Myometrial cell (primary cell): ENCODE measurements at places on chromosomes 1 and 21. TPM values are rescaled to one million over a fixed set of nuclear protein-coding genes. Genes with fewer than 3 reads are reported as not detected.

The SIK1 gene
- total RNA-seq = 0.53 TPM in 1 of 2 replicates, not detected in the other

The SYT11 gene
- total RNA-seq = 17.0 and 19.3 TPM in 2 replicates

The SAMD11 gene
- total RNA-seq = 3.2 and 8.2 TPM in 2 replicates

The OR10J1 gene
- not detected in 2 replicates for total RNA-seq

The SPATA1 gene
- total RNA-seq = not detected in 2 replicates

The CHI3L1 gene
- 1.4 TPM in 1 of 2 replicates, not detected in the other for total RNA-seq

The FCER1G gene
- total RNA-seq = not detected in 2 replicates

The NRIP1 gene
- 24.8 and 27.3 TPM in 2 replicates for total RNA-seq

The RXFP4 gene
- total RNA-seq = not detected in 2 replicates

The OR2T35 gene
- not detected in 2 replicates for total RNA-seq

The CD48 gene
- total RNA-seq = not detected in 2 replicates

The OR2T33 gene
- total RNA-seq = not detected in 2 replicates

The CELA3A gene
- not detected in 2 replicates for total RNA-seq

The FOXD3 gene
- not detected in 2 replicates for total RNA-seq

The LENEP gene
- total RNA-seq = not detected in 2 replicates

The UTS2 gene
- total RNA-seq = not detected in 2 replicates

The RGS13 gene
- not detected in 2 replicates for total RNA-seq

The ST6GALNAC5 gene
- total RNA-seq = 1.6 and 2.0 TPM in 2 replicates

The TMEM51 gene
- 9.2 and 9.7 TPM in 2 replicates for total RNA-seq

The CFAP74 gene
- total RNA-seq = not detected in 2 replicates

The MEF2D gene
- 10.4 and 21.1 TPM in 2 replicates for total RNA-seq

The OR6N1 gene
- not detected in 2 replicates for total RNA-seq

The SPRR2G gene
- not detected in 2 replicates for total RNA-seq
